ENCODE measurements at places on chromosomes 1 and 21. TPM values are rescaled to one million over a fixed set of nuclear protein-coding genes. Genes with fewer than 3 reads are reported as not detected.

DNA sequence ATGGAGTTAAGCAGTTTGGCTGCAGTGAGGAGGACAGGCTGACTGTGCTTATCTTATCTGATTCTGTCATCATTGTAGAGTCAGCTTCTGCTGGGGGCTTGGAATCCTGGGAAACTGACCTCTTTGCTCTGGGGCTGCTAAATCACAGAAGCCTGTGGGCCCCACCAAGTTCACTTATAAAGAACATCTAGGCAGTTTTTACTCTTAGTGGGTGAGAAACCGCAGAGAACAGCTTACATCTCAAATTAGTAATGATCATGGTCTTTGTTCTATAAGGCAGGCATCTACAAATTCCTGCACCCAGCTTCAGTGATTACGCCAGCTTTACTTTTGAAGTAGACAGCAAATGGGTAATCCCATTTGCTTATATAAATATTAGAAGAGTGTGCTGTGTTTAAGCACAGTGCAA lies 75.7 kb downstream of the ZC3H11B start:
- no peak for DNase-seq

GRCh38 chr1:238139713-238140112 lies 249.0 kb upstream of the ZP4 start:
- no peak for DNase-seq

DNA sequence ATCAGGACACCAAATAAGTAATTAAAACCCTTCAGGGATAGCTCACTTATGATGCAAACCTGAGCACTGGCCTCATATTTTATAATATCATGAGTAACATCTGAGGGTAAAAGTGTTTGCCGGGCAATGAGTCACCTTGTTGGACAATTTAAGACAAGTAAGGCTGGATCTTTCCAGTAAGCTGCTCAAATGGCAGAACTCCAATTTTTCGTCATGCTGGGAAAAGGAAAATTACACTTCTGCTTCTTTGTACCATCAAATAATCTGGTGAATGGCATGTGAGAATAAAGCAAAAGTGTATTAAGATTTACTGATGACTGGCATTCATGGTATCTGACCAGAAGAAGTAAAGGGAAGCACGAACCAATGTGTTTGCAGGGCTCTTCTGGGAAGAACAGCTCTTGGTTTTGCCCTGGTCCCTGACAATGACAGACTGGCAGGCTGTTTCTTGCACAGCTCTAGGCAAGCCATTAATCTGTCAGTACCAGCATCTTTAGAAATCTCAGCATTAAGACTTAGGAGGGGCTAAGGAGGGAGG lies 392.2 kb downstream of the VAV3 start:
- DNase-seq, result no peak

DNA sequence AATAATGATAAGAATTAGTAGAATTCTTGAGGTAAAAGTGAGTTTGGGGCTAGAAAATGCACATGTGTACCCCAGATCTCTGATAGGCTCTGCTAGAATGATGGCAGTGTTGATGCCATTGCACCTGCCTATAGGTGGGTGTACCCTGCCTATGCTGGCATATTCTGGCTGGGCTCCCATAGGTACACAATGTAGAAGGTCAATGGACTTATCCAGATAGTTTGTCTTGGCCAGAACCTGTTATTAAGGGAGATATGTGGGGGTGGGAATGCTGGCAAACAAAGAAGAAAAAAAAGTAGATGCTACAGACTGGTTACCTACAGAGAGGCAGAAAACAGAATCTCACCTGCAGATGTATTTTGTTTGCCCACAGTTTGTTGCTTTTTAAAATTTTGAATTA lies 14.1 kb upstream of the KLHDC8A start:
- DNase-seq, result no peak

DNA sequence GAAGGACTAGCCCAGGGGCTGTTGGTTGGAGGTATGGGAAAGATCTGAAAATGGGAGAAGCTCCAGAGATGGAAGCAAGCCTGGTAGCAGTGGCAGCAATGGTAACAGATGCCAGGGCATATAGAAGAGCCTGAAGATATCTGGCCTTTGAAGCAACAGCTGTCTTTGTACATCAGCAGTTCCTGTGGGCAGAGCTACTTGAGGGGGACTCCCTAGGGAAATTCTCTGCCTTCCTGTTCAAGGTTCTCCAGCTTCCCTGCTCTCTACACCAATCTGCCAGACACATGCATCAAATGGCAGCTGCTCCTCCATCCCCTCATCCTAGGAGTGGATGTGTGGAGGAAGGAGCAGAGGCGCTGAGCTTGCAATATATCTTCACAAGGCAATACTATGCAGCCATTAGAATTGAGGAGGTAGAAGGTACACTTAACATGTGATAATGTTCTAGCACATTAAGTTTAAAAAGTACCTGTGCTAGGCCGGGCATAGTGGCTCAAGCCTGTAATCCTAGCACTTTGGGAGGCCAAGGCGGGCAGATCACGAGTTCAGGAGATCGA lies 2.2 kb downstream of the TMEM35B start:
- peak; percentile 26 for DNase-seq

DNA sequence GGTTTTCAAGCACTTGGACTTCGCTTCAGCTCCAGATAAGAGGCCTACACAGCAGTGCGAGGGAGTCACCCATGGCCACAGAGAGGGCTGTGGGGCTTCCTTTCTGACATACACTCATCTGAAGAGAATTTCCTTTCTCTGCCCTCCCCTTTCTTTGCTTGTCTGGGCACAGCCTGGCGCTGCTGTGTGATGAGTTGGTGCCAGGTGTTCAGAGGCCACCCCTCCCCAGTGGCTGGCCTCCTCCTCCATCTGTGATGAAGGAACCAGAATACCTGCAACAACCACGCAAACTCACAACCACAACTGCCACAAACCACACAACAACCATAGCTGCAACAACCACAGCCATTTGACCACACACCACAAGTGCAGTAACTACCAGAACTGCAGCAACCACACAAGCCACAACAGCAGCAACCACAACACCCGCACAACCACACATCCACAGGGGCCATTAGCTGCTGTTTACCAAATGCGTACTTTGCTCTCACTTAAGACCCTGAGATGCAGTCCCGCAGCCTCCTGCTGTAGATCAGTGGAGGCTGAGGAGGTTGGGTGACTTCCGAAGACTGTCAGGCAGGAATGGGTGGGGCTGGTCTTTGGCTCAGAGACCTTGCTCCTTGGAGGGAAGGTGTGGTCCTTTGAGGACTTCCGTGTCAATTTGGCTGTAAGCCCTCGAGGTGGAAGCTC lies 71.1 kb downstream of the IER5 start:
- DNase-seq, result peak; percentile 18

GRCh38 chr1:3162322-3162882 lies 93.4 kb downstream of the PRDM16 start:
- no peak for DNase-seq

DNA sequence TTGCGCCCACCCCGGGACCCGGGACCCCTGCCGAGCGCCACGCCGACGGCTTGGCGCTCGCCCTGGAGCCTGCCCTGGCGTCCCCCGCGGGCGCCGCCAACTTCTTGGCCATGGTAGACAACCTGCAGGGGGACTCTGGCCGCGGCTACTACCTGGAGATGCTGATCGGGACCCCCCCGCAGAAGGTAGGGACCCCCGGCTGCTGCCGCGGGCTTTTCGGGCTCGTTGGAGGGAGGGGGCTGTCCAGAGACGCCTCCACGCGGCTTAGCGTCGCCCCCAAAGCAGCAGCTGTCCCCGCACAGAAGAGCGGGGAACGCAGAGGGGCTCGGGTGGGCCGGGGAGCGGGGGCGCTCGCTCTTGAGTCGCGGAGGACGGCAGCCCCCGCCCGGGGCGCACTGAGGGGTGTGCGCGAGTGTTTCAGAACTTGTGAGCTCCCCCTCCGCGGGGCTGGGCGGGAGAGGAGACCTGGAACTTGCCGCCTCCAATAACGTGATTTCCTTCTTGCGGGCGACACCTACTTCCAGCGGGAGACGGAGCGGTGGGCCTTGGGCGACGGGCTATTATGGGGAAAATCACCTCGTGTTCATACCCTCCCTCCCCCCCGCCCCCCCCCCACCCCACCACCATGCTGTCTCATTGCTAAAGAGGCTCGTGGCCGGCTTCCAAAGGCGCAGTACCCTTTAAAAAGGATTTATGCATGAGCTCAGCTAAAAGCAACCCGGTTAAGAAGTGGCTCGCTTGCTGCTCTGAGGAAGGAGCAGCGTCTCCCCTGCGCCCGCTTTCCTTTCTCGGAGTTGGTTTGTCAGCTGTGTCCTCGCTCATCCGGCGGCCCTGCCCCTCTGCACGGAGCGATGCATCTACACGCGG lies 664 bp downstream of the BACE2 start:
- peak; percentile 40 for DNase-seq

DNA sequence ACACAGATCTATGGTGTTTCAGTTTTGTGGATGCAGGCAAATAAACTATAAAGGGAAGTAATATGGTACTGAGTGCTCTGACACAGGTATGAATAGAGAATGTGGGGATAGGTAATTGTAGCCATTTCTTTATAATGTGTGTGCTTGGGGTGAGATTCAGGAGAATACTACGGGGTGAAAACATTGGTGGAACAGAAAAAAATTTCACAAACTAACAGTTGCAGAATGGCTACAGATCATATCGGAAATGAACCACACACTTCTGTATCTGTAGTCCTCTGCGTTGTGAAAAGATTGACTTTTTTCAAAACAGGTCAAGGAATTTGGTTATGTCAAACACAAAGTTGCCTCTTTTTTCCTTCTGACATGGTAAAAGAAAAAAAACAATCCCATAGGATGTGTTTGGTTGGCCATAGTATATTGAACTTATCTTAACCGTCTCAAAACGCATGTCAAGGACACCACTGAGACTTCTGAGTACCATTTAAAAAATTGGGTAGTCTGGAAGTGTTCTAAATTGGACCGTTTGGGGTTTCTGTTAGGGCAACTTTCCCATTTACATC lies 1.1 kb upstream of the CDC73 start:
- DNase-seq, result peak; percentile 31

- no peak for DNase-seq
Measured at GRCh38 chr1:110657351-110657750, 17.4 kb downstream of the KCNA3 start.

DNA sequence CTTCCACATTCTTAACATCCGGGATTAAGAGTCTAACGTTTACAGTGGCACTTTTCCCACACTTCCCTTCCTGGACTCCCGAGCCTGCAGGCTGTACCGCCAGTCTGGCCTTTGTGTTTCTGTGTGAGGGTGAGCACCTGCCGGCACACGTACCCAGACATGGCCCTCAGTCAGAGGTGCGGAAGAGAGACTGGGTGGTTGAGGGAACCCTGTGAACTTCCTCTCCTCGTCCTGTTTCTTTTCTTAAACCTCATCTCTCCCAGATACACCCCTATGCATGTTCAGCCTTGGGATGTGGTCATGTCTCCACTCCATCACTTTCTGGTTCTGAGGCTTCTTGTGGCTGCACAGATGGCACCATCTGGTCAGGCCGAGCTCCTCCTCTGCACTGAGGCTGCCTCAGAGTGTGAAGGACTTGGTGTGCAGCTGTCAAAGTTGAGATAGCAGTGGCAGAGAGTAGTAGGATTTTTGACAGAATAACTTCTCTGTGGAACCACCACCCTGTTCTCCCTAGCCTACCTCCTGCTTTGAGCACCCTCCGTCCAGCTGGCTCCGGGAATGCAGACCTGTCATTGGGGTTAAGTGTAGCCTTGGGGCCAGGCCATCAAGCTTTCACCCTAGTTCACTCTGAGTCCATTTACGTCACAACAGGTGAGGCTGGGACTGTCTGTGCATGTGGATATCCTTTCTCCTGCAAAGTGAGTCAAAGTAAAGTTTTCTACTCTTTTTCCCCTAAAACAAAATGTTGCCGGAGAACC lies 31.4 kb downstream of the VASH2 start:
- DNase-seq, result no peak

- DNase-seq, result no peak
Measured at GRCh38 chr21:44482581-44483287, 27.4 kb downstream of the LRRC3 start.

DNA sequence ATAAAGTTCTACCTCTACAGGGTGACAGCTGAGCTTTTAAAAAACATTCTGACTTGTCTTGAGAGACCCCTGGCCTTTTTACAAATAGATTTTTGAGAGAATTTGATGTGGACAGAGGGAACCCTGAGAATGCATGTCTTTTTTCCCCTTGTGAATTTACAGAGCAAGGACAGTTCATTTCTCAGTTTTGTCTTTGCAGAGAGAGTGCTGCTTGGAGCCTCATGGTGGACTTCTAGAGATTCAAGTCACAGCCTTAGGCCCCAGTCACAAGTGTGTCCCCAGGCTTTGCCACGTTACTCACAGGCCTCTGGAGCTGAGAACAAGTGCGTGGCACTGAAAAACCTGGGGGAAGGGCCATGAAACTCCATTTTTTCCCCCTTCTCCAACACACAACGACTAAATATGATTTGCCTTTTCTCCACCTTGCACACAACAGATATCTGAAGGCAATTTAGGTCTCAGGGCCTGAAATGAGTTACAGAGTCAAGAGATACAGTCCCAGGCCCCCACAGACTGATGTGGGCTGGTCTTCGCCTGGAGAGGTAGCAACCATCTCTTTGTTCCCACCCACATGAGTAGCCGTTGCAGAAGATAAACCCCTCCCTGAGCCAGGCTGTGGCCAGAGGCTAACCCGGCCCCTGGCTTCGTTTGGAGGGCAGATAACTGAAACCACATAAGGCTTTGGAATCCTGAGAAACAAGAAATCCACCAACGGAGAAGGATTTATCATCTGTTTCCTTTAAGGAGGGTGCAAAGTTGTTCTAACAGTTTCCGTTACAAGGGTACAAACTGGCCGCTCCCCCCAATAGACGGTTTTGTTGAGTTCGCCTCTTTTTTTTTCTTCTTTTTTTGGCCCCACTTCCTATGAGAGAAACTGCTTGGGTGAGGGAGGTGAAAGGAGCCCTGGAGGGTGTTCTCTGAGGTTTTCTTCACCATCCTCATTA lies 1.0 kb upstream of the PIGV start:
- peak; percentile 44 for DNase-seq

GRCh38 chr1:53546409-53547155 lies 87.4 kb downstream of the DMRTB1 start:
- no peak for DNase-seq

DNA sequence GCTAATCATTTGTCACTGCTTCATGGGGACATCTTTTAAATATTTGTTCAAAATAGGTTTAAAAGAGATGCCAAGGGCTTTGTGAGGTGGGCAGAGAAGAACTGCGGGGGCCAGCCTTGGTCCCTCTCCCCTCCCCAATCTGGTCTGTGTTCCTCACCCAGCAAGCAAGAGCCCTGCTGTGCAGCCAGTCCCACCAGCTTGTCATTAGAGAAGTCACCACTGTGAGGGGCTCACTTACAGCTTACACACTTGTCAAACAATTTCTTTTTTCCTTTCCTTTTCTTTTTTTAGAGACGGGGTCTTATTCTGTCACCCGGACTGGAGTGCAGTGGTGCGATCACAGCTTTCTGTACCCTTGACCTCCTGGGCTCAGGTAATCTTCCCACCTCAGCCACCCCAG lies 10.4 kb upstream of the CDK18 start:
- DNase-seq, result no peak

- DNase-seq, result no peak
Measured at GRCh38 chr1:5220821-5221220, 566.4 kb downstream of the AJAP1 start.

GRCh38 chr1:235075777-235076308 lies 52.8 kb downstream of the TOMM20 start:
- DNase-seq, result no peak

TNFSF4 gene
- total RNA-seq, result 1.5 TPM

RHOU gene
- 0.12 TPM for total RNA-seq

SPRR2F gene
- total RNA-seq, result not detected

DIRAS3 gene
- not detected for total RNA-seq

SLC44A5 gene
- total RNA-seq, result 2.8 TPM

KCNJ15 gene
- total RNA-seq, result not detected

BARHL2 gene
- not detected for total RNA-seq

GPN2 gene
- 43.5 TPM for total RNA-seq

RHCE gene
- total RNA-seq, result not detected

CRNN gene
- not detected for total RNA-seq

RHD gene
- total RNA-seq, result not detected

SMPDL3B gene
- not detected for total RNA-seq

SPATA1 gene
- total RNA-seq, result 8.6 TPM
